Activated T-helper 17 cell treated with anti-CD3 and anti-CD28 coated beads, Interleukin-2, amount 50 U/mL, for 72 hours (primary cell): ENCODE measurements at places on chromosomes 3 and 15. TPM values are rescaled to one million over a fixed set of nuclear protein-coding genes. Genes with fewer than 3 reads are reported as not detected.

- ATAC-seq, result no peak
Measured at GRCh38 chr3:187360596-187360995, 7.6 kb upstream of the RTP4 start.

- ATAC-seq, result no peak
Measured at GRCh38 chr3:61358364-61358763, 107.1 kb upstream of the FHIT start.

GRCh38 chr3:145983101-145983500 lies 177.9 kb downstream of the PLOD2 start:
- ATAC-seq, result no peak

- ATAC-seq, result no peak
Measured at GRCh38 chr3:189772584-189772983, 141.4 kb downstream of the TP63 start.

- no peak for ATAC-seq
Measured at GRCh38 chr15:47801522-47801921, 84.2 kb downstream of the SEMA6D start.

GRCh38 chr3:13259831-13260230 lies 160.3 kb downstream of the NUP210 start:
- no peak for ATAC-seq

DNA sequence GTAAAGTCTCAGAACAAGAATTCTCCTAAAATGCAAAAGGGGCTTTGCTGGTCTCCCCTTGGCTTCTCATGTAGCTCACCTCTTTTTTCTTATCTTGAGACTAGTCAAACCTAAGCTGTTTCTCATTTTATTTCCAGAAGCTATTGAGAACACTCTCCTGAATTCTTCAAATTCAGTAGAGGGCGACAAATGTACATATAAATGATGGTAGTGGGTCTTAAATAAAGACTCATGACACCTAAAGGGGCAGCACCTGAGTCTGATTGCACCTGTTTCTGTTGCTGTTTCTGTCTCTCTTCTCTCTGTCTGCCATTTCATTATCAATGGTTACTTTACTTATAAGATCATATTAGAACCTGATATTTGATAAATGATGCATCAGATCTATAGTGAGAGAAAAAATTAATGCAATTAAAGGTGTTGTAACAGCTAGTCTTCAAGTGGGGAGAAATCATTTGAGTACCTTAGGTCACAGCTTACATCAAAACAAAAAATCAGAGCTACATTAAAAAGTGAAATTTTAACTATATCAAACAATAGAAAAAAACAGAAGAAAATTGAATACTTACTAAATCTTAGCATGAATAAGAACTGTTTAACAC lies 7.0 kb downstream of the ADIPOQ start:
- ATAC-seq, result peak; percentile 88

DNA sequence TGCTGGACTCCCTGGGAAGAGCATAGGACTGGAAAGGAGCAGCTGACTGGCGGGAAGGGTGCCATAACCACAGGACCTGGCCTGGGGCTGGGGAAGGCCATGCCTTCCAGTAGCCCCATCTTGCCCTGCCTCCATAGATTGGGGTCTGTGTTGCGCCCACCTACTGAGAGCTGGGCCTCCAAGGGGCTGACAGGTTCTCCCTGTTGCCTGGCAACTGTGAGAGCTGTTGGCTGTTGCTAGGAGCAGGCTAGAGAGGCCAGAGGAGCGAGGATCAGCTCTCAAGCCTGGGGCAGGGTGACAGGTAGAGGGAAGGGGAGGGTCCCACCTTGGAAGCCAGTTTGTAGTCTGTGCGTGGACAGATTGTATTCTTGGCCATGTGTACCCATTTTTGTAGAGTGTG lies 2.8 kb upstream of the GNAI2 start:
- ATAC-seq, result no peak

DNA sequence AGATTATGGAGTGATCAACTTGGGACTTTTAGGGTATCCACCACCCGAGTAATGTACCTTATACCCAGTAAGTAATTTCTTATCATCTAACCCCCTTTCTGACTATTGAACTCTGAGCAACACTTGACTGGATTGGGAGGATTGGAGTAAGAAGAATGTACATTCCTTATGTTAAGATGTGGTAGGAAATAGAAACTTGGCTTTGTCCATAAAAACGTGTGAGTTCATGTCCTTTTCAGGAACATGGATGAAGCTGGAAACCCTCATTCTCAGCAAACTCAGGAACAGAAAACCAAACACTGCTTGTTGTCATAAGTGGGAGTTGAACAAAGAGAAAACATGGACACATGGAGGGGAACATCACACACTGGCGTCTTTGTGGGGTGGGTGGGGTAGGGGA lies 112.3 kb downstream of the PTPRG start:
- no peak for ATAC-seq

DNA sequence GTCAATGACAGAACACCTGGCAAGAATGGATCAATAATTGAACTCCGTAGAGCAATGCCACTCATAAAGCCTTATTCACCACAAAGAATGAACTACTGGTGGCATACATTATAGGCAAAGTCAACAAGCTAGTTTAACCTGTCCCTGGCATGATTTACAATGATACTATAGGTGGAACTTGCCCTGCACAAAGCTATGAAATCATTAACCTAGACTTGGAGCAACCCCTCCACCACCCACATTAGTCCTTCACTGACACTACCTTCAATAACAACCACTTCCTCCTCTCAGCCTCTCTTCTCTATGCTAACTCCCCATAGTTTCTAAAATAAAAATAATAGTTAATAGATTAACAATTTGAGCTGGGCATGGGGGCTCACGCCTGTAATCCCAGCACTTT lies 54.4 kb downstream of the ACAP2 start:
- ATAC-seq, result no peak

DNA sequence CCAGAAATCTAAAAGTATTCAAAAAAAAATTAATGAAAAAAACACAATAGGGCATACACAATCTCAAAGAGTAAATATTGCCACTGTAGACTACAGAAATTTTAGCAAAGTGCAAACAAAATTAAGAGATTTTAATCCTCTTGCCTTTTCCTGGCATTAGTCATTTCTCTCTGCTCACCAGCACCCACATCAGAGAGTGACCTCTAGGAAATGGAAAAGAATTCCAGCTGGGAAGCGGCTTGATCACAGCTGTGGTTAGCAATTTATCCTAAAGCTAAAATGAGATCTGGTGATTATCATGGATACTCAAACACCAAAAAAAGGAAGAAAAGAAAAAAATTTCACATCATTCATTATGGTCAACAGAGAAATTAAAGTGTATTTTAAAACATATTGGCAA lies 7.5 kb downstream of the CSNK1G1 start:
- no peak for ATAC-seq

- ATAC-seq, result peak; percentile 62
Measured at GRCh38 chr3:141526709-141527108, 39.9 kb downstream of the RASA2 start.

DNA sequence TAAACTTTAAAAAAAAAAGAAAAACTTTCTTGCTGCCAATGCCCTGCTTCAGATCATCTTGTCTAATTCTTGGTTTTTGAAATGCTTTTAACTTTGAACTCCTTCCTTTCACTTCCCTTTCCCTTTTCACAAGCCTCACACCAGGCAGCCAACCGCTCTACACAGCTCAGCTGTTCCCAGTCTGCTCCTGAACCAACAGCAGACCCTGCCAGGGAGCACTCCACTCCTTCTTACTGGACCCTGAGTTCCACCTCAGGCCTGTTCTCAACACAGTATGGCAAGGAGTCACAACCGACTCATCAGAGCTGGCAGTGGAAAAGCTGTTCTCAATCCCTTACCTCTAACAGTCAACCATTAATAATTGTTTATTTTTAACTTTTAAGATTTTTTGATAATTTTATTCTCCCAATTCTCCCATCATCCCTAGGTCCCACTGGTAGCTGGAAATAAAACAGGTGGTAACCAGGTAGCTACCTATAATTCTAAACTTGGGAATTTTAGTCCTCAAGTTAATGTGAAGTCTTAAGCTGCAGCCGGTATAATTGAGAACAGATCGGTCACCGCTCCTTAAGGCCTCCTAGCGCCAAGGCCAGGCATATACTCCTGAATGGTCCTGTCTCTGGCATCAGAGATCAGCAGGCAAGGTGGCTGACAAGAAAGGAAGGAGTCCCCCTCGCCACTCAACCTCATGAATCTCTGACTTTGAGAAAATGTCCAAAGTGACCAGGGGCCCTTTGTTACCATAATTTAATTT lies 43.9 kb downstream of the BOC start:
- ATAC-seq, result no peak

- no peak for ATAC-seq
Measured at GRCh38 chr3:188242436-188243123, 88.6 kb downstream of the LPP start.

- no peak for ATAC-seq
Measured at GRCh38 chr3:172279191-172279640, 169.0 kb downstream of the GHSR start.

DNA sequence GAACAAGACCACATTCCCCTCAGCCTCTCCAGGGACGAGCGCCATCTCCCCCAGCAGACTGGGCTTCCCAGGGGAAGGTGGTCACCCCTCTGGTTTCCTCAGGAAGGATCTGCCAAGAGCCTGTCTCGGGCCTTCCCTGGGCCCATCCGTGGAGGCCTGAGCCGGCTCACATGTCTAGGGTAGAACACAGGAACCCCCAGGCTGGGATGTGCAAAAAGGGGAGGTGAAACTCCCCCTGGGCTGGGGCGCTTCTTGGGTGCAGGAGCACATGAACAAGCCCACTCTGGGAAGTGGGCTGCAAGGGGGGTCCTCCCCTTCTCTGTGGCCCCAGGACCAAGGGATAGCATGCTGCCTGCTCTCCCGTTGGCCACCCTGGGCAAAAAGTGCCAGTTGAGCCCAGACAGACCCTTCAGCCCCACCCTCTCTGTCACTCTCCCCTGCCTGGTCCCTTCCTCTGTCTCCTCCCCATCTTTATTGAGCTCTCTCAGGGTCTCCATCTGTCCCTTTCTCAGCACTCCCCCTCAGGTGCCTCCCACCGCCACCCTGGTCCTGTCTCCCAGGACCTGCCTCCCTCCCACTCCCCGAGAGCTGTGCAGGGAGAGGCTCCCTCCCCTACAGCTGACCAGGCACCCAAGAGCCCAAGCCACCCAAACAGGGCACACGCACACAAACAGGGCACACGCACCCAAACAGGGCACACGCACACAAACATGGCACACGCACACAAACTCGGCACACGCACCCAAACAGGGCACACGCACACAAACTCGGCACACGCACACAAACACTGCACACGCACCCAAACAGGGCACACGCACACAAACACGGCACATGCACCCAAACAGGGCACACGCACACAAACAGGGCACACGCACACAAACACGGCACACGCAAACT lies 864 bp downstream of the SEMA3G start:
- no peak for ATAC-seq

- ATAC-seq, result peak; percentile 77
Measured at GRCh38 chr15:52567871-52568600, 794 bp downstream of the ARPP19 start.

DNA sequence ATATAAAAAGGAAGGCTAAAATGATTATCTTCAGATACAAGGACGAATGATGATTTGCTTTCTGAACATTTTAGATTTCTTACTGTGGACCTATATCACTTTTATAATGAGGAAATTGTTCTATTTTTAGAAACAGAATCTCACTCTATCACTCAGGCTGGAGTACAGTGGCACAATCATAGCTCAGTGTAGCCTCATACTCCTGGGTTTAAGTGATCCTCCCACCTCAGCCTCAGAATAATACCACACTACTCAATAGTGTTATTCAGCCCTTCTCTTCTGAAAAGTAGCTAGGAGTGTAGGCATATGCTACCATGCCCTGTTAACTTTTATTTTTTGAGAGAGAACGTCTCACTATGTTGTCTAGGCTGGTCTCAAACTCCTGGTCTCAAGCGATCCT lies 15.8 kb downstream of the DNAJC13 start:
- ATAC-seq, result no peak

GRCh38 chr3:43341788-43342187 lies 55.4 kb downstream of the SNRK start:
- peak; percentile 37 for ATAC-seq

The APEH gene
- 88.6 TPM for total RNA-seq

The EXOSC7 gene
- total RNA-seq, result 70.5 TPM

The FRMD4B gene
- 16.6 TPM for total RNA-seq

The GPR149 gene
- total RNA-seq, result not detected

The CPNE9 gene
- 0.54 TPM for total RNA-seq

The BUB1B gene
- total RNA-seq, result 99.5 TPM

The CDCP1 gene
- 0.53 TPM for total RNA-seq

The CILP gene
- 0.09 TPM for total RNA-seq
